Activated naive CD8-positive, alpha-beta T cell treated with anti-CD3 and anti-CD28 coated beads, Interleukin-2, amount 50 U/mL, for 24 hours (primary cell): ENCODE measurements at places on chromosomes 7 and 10.
A peak's percentile ranks its signal among the peaks of the same experiment; 100 is the strongest.

DNA sequence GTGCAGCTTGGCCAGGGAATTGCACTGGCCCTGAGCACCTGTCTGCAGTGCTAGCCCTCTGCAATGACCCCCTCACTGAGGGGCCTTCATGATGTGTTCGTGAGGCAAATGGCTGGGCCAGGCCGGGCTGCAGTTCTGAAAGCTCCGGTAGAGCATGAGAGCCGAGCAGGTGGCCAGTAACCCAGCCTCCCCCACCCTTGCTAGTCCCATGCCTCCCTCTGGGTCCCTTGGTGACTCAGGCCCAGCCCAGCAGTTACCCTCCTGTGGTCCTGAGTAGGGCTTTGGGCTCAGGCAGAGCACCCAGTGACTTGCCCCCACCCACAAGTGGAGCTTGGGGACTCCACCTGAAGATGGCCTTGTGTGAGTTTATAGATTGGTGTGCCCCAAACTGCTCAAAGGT lies 16.1 kb upstream of the CSGALNACT2 start:
- no peak for DNase-seq

DNA sequence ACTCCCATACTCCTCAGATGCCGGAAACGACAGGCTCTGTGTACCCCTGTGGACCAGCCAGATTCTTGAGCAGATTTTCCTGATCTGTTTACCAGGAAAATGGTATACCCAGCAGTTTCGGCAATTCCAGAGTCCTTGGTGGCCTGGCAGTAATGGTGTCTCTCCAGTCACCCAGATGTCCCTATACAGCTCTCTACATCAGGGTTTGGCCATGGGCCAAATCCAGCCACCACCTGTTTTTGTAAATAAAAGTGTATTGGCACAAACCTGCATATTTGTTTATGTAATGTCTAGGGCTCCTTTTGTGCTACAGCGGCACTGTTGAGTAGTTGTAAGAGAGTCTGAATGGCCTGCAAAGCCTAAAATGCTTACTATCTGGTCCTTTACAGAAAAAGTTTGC lies 491.3 kb downstream of the RPS24 start:
- DNase-seq, result no peak

DNA sequence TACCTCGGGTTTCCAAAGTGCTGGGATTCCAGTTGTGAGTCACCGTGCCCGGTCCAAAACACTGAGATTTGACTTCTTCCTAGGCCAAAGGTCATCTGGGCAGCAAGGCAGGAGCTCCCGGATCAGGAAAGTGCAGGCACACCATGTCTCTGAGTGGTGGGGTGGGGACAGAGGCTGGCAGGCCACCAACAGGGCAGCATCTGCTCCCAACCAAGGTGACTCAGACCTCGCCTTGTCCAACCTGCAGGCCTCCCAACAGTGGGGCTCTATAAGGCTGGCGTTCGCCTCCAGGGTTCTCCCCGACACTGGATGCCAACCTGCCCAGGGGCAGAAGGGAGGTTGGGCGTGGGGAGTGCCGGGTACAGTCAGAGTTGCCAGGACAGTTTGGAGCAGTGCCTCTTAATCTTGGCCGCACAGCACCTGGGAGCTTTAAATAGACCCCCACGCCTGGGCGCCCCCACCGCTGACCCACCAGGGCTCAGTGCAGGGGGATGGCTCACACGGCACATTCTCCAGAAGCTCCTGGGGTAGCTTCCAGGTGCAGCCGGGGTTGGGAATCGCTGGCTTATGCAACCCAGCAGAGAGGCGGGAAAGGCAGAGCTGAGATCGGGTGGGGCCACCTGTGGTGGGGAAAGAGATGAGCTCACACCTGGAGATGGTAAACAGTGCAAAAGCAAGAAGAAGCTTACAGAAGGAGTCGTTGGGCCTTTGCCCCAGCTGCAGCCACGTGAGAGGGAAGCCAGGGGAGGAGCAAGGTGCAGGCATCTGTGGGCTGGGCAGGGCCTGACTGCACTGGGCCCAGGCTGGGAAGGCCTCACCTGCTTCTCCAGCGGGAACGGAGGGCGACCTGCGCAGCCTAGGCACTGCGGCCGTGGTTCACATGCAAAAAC lies 10.9 kb downstream of the CALML5 start:
- no peak for DNase-seq

DNA sequence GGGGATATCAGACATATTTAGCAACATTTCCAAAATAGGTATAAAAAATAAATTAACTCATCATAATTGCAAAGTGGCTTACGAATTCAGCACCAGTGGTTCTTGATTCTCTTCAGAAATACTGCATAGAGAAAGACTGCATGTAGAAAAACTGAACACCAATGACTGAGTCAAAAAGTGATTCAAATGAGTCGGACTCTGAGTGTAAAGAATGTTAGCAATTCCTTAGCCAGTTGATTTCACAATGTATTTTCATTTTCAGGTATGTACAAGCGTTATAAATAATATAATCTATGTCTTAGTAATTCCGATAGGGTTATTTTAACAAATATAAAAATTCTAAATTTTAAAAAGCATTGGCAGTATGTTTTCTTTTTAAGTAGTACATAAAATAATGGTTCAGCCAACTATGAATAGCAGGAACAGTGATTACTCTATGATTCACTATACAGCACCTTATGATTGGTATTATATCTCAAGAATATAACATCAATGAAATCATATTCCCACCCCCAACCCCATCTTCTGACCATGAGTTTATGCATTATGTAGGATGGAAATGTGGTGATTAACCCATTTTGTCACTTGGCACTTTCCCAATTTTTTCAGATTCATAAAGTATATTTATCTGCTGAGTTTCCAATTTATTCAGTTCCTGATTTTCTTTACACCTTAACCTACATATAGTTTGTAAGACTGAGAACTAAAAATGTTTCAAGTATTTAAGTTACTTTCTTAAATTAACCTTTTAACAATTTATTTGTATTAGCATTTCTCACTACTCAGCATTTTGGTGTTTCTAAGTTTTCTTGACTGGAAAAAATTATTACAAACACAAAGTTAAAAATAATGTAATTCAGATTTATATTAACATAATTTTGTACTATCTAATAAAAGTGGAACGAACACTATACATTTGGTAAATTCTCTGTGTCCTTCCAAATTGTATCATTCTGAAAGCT lies 33.9 kb downstream of the DNAJC1 start:
- no peak for DNase-seq

GRCh38 chr10:4186849-4187540 lies 402.0 kb upstream of the KLF6 start:
- no peak for DNase-seq

DNA sequence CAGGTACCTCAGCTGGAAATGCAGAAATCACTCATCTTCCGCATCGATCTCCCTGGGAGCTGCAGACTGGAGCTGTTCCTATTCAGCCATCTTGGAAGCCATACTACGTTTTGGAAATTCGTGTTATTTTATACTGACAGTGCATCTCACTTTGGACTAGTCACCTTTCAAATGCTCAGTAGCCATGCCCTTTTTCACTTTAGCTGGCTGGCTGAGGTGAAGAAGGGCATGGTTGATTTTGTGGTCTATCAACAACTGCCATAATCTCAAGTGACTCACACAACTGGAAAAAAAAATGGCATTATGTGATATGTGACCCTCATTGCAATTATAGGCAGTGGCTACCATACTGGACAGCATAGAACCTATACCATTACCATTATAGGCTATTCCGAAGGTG lies 100.5 kb downstream of the CCDC71L start:
- DNase-seq, result no peak

- no peak for DNase-seq
These were observed 554.9 kb upstream of the NRP1 start for GRCh38 chr10:33889371-33889770.

- no peak for DNase-seq
These were observed 41.1 kb downstream of the FAM20C start for GRCh38 chr7:233249-234035.

DNA sequence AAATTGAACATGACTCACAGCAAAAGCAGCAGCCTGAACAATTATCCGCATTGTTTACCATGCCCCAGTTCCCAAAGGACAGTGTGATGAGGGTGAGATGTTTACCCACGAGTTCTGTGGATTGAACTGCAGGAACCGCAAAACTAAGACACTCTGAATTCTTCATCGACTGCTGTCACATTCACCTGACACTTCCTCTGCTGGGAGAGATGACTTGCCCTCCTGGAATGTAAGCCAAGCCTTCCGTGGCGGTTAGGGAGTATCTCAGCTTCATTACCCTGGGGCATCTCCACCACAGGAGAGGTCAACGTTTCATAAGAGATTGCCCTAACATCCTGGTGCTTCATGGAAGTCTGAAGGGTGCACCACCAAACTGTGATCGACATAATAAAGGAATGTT lies 374.6 kb upstream of the ADARB2 start:
- DNase-seq, result no peak

DNA sequence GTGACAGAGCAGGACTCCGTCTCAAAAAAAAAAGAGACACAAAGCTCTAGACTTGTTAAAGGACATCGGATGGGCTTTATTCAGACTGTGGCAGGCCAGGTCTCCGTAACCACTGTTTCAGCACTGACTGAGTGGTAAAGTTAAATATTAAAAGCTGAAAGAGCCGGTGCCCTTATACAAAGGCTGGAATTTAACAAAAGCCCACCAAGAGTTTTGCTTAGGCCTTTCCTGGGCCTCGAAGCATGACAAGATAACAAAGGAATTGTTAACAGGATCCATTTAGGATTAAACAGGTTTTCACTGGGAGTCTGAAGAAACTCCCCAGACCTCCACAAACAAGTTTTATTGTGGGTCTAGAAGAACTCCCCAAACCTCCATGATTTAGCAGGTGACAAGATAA lies 727.8 kb downstream of the TYW1 start:
- DNase-seq, result no peak

- DNase-seq, result no peak
These were observed 28.0 kb downstream of the TTYH3 start for GRCh38 chr7:2659556-2660358.

DNA sequence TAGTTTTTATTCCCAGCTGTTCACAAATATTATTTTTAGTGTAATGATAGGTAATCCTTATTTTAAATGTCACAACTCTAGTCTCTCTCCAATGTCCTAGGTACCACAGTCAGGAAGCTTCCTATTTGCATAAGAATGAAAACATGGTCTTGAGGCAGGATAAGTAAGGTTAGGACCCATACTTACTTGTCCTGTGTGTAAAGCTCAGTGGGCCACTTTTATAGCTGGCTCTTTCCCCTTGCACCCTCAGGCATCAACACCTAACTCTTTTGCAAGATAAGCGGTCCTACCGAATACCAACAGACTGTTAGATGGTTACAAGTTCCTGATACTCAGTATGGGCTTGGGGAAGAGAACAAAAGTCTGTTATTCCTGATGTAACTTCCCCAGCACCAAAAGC lies 986.9 kb downstream of the NRG3 start:
- DNase-seq, result no peak

- DNase-seq, result no peak
These were observed 726.8 kb downstream of the PARD3 start for GRCh38 chr10:34088208-34088794.

DNA sequence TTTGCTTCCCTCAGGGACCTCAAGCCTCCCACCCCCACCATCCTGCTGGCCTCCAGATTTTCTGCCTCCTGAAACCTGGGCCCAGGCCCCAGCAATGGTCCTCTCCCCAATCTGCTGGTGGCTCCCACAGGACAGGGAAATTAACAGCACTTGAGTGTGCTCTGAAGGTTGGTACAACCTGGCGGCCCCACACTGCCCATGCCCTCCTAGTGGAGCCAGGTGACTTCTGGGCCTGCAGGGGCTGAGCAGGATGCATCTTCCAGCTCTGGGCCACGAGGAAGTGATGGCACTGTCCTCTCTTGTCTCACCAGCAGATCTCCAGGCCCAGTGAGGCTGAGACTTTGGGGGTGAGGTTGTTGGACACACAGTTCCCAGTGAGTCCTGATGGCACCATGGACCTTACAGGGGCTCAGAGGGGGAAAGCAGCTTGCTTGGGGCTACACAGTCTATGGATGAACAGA lies 3.6 kb upstream of the ZMIZ1 start:
- DNase-seq, result no peak

- no peak for DNase-seq
These were observed 87.9 kb upstream of the GTF2I start for GRCh38 chr7:74569501-74570075.

- DNase-seq, result no peak
These were observed 33.9 kb downstream of the DNAJB6 start for GRCh38 chr7:157370742-157371141.

DNA sequence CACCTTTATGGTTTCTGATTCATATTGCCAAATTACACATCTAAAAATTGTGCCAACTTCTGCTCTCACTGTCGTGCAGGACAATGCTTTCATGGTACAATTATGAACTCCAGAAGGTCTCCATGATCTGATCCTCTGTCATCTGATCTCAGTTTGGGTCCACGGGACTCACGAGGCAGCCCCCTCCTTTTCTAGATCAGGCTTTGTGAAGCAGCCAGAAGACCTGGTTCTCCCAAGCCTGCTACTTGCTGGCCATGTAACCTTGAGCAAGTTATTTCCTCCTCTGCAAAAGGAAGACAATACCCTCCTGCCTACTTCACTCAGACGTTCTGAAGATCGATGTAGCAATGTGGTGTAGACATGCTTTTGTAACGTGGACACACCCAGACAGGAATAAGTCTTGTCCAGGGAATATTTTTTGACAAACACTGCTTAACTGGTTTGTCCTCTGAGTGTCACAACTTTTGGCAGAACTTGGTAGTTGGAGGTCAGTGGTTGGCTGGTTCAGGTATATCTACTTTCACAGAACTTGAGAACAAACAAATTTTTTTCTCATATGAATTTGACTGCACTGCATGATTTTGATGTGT lies 19.6 kb downstream of the CALML3 start:
- DNase-seq, result no peak

- DNase-seq, result no peak
These were observed 10.4 kb upstream of the NT5C2 start for GRCh38 chr10:103203466-103203865.

- DNase-seq, result no peak
These were observed 2.3 kb downstream of the HOXA10 start for GRCh38 chr7:27171637-27172314.

DNA sequence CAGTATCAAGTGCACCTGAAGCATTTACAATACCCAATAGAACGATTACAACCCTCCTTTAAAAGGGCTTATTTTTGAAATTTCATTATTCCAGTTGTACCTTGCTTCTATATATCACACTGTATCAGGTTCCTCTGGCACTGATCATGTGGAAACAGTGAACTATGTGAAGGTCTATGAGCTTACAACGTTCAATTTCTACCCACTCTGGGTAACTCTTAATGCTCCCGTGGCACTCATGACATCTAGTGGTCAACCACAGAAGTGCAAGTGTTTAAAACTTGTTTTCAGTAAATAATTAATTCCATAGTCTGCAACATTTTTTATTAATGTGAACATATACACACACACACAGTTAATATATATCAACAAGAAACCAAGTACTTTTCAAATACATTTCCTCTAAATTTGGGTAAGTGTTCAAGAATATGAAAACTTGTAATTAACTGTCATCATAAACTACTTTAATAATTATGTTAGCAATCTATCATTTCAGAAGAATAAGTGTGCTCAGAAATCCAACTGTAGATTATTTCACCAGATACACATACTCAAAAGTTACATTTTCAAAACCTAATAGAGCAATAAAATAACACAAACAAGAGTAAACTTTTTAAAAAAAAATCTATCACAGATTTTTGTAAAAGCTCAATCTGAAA lies 61.0 kb downstream of the MPP7 start:
- peak; percentile 33 for DNase-seq

- DNase-seq, result no peak
These were observed 8.9 kb downstream of the PROSER2 start for GRCh38 chr10:11832042-11832441.

- DNase-seq, result no peak
These were observed 18.0 kb upstream of the DUSP5 start for GRCh38 chr10:110479710-110480109.

GRCh38 chr7:138460176-138460648 lies at the start of gene TRIM24:
TSS of gene TRIM24 (plus strand) at chr7:138460259. CDS start at chr7:138460549, 290 bp downstream.
- DNase-seq, result no peak

GRCh38 chr10:21494191-21495001 lies 31.1 kb downstream of the SKIDA1 start:
- peak; percentile 31 for DNase-seq
